GM23338 (cell line): ENCODE measurements at places on chromosomes 13 and 19.

DNA sequence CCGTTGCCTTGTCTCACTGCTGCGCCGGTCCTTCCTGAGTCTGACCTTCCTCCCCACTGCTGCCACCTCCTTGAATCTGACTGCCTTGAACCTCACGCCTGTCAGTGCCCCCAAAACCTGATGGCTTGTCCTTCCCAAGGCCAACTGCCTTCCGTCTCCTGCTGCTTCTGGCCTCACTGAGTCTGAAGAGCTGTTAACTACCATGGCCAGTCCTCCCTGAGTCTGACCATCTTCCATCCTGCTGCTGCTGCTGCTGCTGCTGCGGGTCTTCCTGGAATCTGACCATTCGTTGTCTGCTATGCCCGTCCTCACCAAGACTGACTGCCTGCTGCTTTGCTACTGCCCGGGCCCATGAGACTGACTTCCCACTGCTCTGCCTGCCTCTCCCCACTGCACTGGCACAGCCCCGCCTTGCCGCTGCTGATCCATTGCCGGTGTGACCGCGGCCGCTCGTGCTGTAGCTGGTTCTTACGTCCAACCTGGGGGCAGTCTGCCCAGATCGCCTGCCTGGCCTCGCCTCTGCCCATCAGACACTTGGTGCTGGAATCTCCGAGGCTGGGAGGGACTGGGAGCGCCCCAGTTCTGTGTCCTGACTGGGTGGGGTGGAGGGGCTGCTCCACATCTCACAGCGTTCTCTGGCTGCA lies 2.9 kb upstream of the RCN3 start:
- no peaks in the 10 kb centered on the region for H3K27me3 ChIP-seq
- H3K4me3 ChIP-seq = no peak overlapping the region
- no peaks in the 10 kb centered on the region for H3K4me1 ChIP-seq
- peaks cover 4% of the 10 kb centered on the region; the same call in 1 of the 2 replicates for H3K36me3 ChIP-seq
- H3K27ac ChIP-seq = no peak overlapping the region

DNA sequence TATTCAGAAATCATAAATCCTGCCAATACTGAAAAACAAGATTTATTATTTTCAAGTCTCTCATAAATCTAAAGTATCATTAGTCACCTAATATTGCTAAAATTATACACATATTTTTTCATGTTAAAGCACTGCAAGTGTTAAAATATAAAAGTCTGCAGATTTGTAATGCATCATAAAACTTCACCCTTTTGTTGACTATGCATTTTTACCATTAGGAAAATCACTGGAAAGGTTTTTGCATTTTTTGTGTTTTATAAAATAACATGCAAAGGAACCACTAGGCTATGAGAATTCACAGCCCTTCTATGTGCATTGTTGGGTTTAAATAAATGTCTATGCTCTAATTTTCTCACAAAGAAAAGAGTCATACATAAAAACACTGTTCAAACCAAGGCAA lies 407.3 kb downstream of the DACH1 start:
- no peaks in the 10 kb centered on the region for H3K4me1 ChIP-seq
- H3K36me3 ChIP-seq = no peaks in the 10 kb centered on the region
- no peak overlapping the region for H3K27ac ChIP-seq
- H3K27me3 ChIP-seq = no peaks in the 10 kb centered on the region

- no peak overlapping the region for H3K4me3 ChIP-seq
- no peaks in the 10 kb centered on the region for H3K36me3 ChIP-seq
- H3K4me1 ChIP-seq = no peaks in the 10 kb centered on the region
- DNase-seq = no peak
- no peak overlapping the region for H3K27ac ChIP-seq
- no peaks in the 10 kb centered on the region for H3K27me3 ChIP-seq
Measured at GRCh38 chr13:36907821-36908220, 12.2 kb downstream of the SMAD9 start.

GRCh38 chr13:99629641-99630040 lies 128.4 kb downstream of the TM9SF2 start:
- H3K27me3 ChIP-seq = no peaks in the 10 kb centered on the region
- peaks cover 28% of the 10 kb centered on the region for H3K4me1 ChIP-seq
- H3K27ac ChIP-seq = no peak overlapping the region
- DNase-seq = no peak
- H3K4me3 ChIP-seq = no peak overlapping the region

- H3K27ac ChIP-seq = no peak overlapping the region
- H3K27me3 ChIP-seq = no peaks in the 10 kb centered on the region
- no peak for DNase-seq
- H3K4me1 ChIP-seq = peaks cover 40% of the 10 kb centered on the region
- no peak overlapping the region for H3K4me3 ChIP-seq
- H3K36me3 ChIP-seq = no peaks in the 10 kb centered on the region
Measured at GRCh38 chr13:69458013-69458412, 649.6 kb upstream of the ATXN8OS start.
